ENCODE measurements at places on chromosomes 12 and 14. TPM values are rescaled to one million over a fixed set of nuclear protein-coding genes. Genes with fewer than 3 reads are reported as not detected.

RAD51AP1 gene
- 29.7 TPM for total RNA-seq

DHRS1 gene
- total RNA-seq: 26.8 TPM

CYP46A1 gene
- total RNA-seq: not detected

AMN gene
- total RNA-seq: 0.33 TPM

EFS gene
- total RNA-seq: 0.08 TPM

OR4K5 gene
- total RNA-seq: not detected

NELL2 gene
- total RNA-seq: 0.85 TPM

SLC5A8 gene
- not detected for total RNA-seq

OTX2 gene
- total RNA-seq: 0.27 TPM

CACNA2D4 gene
- total RNA-seq: 1.1 TPM

PPHLN1 gene
- total RNA-seq: 68.2 TPM

Measured in GM12878 (cell line).